ENCODE measurements at places on chromosomes 16 and 17. TPM values are rescaled to one million over a fixed set of nuclear protein-coding genes. Genes with fewer than 3 reads are reported as not detected.
A peak's percentile ranks its signal among the peaks of the same experiment; 100 is the strongest.

GRCh38 chr16:46884513-46885293, 541 bp downstream of the GPT2 start:
- no peak for DNase-seq

DNA sequence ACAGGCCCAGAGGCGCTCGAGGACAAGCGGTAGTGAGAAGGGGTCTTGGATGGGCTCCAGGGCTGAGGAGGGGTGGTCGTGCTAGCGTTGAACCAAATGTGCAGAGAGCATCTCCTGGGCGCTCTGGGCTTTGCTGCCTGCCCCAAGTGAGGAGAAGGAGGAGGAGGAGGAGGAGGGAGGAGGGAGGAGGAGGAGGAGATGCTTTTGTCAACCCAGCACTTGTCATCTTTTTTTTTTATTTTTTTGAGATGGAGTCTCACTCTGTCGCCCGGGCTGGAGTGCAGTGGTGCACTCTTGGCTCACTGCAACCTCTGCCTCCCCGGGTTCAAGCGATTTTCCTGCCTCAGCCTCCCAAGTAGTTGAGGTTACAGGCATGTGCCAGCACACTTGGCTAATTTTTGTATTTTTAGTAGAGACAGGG, 59.8 kb downstream of the PGS1 start:
- peak; percentile 24 for DNase-seq

The TERB1 gene
- total RNA-seq, result 0.58 TPM

The KCNJ16 gene
- total RNA-seq, result not detected

DNA sequence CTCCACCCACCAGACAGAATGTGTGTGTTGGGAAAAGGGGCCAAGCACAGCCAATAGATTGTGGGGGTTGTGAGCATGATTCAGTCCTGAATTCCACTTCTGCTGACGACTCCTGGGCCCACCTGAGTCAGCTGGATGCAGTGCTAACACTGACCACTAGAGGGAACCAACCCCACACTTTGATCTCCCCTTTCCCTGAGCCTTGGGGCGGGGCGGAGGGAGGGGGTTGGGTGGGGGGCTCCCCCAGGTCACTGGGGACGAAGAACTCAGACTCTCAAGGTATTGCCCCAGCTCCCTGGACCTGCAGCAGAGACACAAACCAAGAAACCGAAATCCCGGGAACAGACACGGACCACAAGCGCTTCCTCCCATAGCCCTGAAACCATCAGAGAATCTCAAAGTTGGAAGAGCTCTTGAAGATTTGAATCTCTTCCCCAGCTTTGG, 621 bp upstream of the CSHL1 start:
- DNase-seq, result peak; percentile 64

DNA sequence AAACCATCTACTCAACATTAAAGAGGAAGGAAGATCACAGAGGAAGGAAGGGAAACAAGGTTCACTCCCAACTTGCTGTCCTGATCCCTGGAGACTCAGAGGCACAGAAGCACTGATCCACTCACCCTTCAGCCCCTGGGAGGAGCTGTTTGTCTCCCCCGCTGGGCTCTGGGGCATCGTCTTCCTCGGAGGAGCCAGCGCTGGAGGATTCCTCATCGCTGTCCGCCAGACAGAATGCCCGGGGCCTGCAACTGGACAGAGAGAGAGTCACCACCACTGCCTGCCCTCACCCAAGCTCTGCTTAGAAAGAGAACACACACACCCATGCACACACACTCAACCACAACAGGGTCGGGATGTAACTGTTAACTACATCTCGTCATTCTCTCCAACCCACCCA, 24.8 kb upstream of the ERN1 start:
- DNase-seq, result no peak

GRCh38 chr16:71364133-71364681, 5.7 kb downstream of the CALB2 start:
- DNase-seq, result no peak

DNA sequence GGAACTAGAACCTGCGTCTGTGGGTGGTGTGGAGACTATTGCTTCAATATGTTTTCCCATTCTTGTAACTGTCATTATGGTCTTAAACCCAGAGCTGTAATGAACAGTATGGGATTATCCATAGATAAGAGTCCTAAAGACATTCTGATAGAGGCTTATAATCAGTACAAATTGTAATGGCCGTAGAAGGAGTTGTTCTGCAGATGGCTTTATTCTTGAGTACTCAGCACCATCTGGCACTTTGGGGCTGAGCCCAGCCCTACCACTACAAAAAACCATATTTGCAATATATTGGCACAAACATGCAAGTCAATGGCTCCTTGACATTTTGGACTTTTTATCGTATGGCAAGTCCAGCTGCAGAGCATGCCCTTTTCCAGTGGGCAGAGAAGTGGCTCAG, 150.0 kb downstream of the HS3ST4 start:
- DNase-seq, result no peak

The HAPSTR1 gene
- total RNA-seq, result 87.3 TPM

All from naive thymus-derived CD4-positive, alpha-beta T cell (primary cell).